ENCODE measurements at places on chromosomes 16 and 17.

- DNase-seq, result peak; percentile 30
These were observed at the start of gene PROCA1 for GRCh38 chr17:28711723-28712031. Gene PROCA1 (minus strand): TSS chr17:28711888. CDS start chr17:28711660, 228 bp downstream.

DNA sequence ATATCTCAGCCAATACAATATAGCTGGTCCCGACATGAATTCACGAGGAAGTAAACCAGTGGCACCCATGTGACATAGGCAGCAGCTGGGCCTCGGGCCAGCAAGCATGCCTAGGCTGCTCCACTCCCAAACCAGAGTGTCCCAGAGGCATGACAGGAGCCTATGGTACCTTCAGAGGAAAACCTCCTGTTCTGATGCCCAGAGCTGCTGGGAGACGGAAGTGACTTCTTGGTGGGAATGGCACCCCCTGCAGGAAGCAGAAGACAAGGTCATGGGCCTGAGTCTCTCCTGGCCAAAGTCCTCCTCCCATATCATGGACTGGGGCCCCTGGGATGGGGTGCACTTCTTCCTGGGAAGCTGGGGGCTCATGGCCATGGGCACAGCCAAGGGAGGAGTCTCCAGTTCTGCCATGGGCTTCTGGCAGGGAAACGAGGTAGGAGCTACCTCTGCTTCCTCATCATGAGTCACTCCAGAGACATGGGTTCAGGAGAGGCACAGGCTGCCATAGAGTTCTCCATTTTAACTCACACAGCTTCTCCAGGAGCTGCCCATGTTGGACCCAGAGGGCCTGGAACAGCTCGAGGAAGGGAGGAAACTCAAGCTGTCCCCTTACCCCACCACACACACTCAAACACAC, 13.4 kb downstream of the FBF1 start:
- DNase-seq, result no peak

- DNase-seq, result no peak
These were observed 54.8 kb downstream of the PIMREG start for GRCh38 chr17:6498901-6499540.

GRCh38 chr16:9441012-9441411, 349.6 kb downstream of the HAPSTR1 start:
- DNase-seq, result no peak

DNA sequence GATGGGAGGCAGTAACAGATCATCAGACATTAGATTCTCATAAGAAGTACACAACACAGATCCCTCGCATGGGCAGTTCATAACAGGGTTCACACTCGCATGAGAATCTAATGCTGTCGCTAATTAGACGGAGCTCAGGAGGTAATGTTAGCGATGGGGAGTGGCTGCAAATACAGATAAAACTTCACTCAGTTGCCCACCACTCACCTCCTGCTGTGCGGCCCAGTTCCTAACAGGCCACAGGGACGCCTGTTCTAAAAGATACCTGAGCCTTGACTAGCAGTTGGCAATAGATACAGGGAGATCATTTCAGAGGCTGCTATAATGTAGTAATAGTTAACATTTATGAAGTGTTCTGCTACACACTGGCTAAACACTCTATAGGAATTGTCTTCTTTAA, 4.9 kb downstream of the PTRH2 start:
- no peak for DNase-seq

DNA sequence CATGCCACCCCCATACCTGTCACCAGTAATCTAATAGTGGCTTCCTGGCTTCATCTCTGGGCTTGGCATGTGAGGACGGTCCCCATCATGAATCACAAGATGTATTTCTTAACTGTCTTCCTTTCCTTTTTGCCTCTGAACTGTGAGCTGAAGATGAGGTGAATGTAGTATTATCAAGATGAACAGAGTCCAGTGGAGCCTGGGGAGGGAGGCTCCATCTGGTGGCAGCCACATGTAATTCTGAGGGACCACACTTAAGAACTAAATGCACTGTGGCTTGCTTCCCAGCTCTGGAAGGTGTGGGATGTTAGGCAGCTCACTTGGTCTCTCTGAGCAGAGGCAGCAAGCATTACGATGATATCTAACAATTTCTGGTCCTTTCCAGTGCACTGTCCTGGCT, 354.9 kb upstream of the ASIC2 start:
- DNase-seq, result no peak

GRCh38 chr17:35752945-35753764, at the start of gene GAS2L2:
Gene GAS2L2 (minus strand): TSS chr17:35753239. CDS start chr17:35752850, 389 bp downstream.
- DNase-seq, result no peak

- no peak for DNase-seq
These were observed 24.2 kb downstream of the MPG start for GRCh38 chr16:102060-102855.

DNA sequence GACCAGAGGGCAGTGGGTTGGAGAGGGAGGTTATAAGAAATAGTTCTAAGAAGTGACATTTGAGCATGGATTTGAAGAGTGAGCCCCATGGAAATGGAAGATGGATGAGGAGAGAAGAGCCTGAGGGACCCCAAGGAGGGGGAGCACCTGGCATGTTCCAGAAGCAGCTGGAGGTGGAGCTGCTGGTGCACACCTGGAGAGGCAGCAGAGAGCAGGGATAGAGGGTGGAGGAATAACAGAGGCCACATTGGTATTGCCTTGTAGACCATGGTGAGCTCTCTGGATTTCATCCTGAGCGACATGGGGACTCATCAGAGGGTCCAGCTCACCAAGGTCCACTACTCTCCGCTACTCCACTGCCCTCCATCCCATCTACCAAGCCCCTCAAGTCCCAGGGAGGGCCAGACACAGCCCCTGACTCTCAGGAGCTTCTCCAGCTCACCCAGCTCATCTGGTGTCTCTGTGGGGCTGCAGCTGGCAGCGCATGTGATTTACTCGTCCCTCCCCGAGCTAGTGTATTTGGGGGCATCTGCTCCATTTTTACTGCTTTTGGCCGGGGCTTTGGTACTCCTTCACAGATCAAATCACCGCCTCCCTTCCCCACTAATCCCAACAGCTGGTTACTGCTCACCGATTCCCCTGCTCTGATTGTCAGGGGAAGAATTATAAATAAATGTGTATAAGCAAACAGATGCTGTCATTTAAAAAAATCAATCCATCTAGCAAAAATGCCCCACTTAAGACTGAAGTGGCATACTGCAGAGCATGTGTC, 22.1 kb upstream of the KDM8 start:
- no peak for DNase-seq

DNA sequence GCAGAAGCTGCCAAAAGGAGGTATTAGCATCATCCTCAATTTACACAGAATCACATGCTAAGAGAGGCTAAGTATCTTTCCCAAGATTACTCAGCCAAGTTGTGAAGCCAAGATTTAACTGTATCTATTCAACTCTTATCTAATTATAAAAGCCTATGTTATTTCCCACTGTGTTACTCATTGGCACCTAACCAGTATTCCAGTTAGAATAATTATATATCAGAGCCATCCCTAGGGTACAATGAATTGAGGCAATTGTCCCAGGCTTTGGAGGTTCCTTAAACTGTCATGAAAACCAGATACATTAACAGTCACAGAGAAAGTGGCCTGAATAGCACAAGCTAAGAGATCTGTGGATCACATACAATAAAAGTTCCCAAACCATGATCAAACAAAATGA, 10.9 kb upstream of the AMFR start:
- DNase-seq, result no peak

DNA sequence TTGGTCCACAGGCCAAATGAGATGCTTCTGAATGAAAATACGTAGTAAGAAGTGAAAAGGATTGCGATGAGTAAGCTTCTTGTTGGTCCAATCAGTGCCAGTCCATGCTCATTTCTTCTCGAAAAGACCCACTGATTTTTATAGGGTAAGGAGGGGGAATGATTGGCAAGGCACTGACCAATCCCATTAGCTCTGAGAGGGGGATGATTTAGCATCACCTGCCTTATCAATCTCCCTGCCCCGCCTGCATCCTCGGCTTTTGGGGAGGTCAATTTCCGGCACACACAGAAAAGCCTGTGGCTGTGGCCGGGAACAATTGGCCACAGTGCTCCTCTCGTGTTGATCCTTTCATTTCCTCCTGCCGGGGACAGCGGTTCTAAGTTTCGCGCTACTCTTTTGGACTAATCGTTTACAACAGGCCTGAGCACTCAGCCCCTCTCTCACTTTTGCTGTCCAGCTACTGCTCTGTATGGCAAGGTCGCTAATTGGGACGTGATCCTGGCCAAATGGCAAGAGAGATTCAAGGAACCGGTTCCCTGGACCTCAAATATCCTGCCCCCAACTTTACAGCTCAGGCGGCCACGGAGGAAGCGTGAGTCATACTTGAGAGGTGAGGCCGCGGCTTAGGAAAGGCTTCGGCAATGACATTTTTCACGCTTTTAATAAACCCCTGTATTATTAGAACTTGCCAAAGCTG, 43.1 kb downstream of the TBX4 start:
- no peak for DNase-seq

- peak; percentile 12 for DNase-seq
These were observed 405 bp upstream of the CBLN1 start for GRCh38 chr16:49281843-49282642.

GRCh38 chr17:75499313-75500022, 15.9 kb downstream of the CASKIN2 start:
- DNase-seq, result no peak

DNA sequence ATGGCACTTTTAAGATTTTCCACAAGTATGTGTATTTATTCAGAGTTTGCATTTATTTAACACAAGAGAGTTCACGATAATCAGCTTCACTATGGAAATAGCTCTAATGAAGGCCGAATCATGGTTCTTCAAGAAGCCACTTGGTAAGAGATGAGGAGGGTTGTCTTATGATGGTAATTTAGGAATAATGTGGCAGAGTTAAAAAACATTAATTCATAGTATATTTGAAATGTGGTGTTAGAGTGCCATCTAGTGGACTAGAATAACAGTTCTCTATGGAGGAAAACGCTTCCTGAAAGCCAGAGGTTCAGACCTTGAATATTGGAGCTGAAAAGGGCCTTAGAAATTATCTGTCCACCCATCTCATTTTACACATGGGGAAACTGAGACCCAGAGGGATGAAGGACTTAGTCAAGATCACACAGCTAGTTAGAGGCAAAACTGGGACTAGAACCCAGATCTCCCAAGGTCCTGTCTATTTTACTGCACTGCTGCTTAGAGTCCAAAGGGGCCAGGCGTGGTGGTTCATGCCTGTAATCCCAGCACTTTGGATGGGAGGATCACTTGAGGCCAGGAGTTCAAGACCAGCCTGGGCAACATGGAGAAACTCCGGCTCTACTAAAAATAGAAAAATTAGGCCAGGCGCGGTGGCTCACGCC, 33.8 kb upstream of the KPNB1 start:
- peak; percentile 68 for DNase-seq

- DNase-seq, result peak; percentile 82
These were observed at the start of gene MAP2K6 for GRCh38 chr17:69414408-69415274. Gene MAP2K6 (plus strand): TSS chr17:69414697. CDS start chr17:69414985, 288 bp downstream.

DNA sequence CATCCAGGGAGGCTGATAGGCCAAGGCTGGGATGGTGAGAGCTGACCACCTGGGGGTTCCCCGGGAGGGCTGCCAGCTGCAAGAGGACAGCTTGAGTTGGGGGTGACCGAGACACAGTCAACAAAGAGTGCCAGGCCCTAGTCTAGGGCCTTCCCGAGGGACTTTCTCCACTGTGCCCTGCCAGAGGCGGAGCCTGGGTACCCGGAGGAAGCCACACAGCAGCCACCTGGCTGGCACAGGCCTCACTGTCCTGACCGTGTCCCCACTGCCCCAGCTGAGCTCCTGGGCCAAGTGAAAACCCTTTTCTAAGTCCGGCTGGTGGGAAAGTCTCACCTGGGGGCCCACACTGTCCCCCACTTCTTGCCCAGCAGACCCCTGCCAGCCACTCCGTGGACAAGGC, 71.9 kb upstream of the GSE1 start:
- no peak for DNase-seq

- no peak for DNase-seq
These were observed 110.4 kb downstream of the SPAG9 start for GRCh38 chr17:51010173-51010675.

- DNase-seq, result no peak
These were observed 500.8 kb downstream of the MAF start for GRCh38 chr16:79099716-79100115.

DNA sequence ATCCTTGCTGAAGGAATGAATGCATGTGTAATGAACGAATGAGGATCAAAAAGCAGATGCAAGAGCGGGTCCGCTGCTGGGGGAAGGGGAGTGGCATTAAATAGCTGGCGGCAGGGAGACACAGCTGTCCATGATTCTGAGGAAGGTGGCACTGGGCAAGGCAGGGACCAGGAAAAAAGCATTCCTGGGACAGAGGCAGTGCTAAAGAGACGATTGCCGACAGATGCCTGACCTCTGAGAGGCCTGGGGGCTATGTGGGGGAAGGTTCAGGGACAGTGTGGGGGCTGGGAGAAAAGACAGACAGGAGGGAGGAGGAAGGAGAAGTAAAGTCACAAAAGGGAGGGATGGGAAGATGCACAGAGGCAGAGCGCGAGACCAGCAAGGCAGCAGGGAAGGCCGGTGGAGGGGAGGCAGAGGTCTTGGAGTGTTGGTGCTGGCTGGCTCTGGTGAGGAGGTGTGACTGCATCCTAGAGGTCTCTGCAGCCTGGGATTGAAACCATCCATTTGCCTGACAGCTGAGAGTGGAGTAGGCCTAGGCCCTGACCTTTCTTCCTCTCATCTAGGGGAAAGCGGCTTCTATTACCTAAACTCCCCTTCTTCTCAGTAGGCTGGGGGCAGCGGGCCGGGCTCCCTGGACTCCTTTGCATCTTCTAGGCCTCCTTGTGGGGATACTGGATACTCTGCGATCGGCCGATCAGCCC, 109.9 kb downstream of the SDK2 start:
- no peak for DNase-seq

GRCh38 chr16:1474796-1475551, at the start of gene CLCN7:
Gene CLCN7 (minus strand): TSS chr16:1475028. CDS start chr16:1474974, 54 bp downstream.
- peak; percentile 87 for DNase-seq

Measured in CD4-positive, alpha-beta T cell treated with Interferon alpha-2 for 1 hour (primary cell).